Activated CD8-positive, alpha-beta memory T cell treated with anti-CD3 and anti-CD28 coated beads for 4 hours (primary cell): ENCODE measurements at places on chromosomes 1 and 21.

- DNase-seq, result no peak
These were observed 21.5 kb downstream of the CLSPN start for GRCh38 chr1:35748326-35748725.

DNA sequence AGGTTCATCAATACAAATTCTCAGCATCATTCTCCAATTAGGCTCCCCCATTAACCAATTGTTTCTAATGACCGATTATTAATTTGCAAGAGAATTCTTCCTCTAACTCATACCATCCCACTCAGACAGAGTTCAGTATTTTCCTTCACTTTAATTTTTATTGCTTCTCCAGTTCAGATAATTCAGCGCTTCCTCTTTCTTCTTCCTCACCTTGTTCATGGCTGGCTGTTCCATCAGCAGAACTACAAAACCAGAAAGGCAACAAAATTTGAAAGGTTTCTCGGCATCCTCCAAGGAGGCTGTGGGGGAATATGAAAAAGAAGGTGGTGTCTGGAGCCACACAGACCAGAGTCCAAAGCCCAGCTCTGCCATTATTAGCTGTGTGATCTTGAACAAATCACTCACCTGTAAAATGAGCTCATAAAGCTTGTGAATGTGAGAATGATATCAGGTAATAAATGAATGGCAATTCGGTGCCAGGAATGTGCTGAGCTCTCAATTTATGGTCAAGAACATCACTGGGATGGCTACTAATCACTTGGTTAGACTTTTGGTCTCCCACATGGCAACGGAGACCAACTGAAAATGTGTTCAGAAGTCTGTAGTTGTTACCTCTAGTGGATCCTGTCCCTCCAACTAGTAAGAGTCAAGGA lies 11.7 kb upstream of the ZNF436 start:
- no peak for DNase-seq

GRCh38 chr1:77193951-77194350 lies 25.3 kb downstream of the PIGK start:
- DNase-seq, result no peak

- no peak for DNase-seq
These were observed 412 bp downstream of the GPR25 start for GRCh38 chr1:200873116-200873670.

DNA sequence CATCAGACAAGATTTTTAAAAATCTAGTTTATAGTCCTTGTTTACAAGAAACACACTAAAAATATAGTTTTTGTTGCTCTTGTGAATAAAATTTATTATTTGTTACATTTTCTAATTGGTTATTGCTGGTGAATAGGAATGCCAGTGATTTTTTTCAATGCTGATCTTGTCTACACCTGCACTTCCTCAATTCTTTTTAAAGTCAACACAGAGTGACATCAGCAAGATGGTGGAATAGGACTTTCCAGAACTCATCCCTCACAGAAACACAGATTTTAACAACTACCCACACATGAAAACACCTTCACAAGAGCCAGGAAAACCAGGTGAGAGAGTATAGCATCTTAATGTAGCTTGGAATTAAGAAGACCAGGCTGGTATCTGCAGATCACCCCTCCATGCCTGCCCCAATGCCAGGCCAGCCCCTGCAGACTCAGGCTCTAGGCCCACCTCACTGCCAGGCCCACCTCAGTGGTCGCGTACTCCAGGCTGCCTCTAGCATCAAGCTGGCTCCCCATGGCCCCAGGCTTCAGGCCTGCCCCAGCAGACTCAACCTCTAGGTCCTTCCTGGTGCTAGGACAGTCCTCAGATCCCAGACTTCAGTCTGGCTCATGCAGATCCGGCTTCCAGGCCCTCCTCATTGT lies 117.6 kb downstream of the WDR3 start:
- no peak for DNase-seq
